ENCODE measurements at places on chromosomes 4 and X.
A peak's percentile ranks its signal among the peaks of the same experiment; 100 is the strongest.

- DNase-seq = no peak
Observed at GRCh38 chr4:78092850-78093249, 35.7 kb downstream of the FRAS1 start.

- no peak for DNase-seq
Observed at GRCh38 chrX:125319646-125320521, at the start of gene TEX13C. Gene TEX13C (plus strand): TSS chrX:125319871. CDS start chrX:125320120, 249 bp downstream.

DNA sequence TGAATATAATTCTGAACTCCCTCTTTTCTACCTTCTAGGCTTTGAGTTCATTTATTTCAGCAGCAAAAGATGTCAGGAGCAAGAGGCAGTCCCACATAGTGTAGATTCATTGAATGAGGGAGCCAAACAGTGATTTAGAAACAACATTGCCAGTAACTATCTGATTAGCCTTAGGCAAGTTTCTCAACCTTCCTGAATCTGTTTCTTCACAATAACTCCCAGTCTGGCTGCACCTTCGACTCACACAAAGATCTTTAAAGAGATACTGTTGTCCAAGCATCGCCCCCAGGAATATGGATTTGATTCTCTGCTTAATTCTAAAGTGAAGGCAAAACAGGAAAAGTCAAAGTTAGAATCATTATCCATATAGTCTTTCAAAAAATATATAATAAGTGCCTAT lies 1026.2 kb downstream of the DMD start:
- no peak for DNase-seq

DNA sequence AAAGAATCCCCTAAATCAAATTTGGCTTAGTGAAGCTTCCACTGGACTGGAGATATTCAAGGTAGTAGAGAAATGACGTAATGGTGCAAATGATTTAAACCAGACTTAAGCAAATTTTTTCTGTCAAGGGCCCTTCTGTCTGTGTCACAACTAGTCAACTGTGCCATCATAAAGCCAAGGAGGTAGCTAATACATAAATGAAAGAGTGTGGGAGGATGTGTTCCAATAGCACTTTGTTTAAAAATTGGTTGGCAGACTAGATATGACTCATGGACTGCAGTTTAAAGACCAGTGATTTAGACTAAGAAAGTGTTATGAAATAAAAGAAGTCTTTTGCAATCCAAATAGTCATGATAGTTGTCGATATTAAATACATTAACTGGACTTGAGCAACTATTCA lies 24.3 kb upstream of the TEX13C start:
- DNase-seq = no peak

GRCh38 chr4:8095956-8096689 lies 62.5 kb downstream of the ABLIM2 start:
- no peak for DNase-seq

DNA sequence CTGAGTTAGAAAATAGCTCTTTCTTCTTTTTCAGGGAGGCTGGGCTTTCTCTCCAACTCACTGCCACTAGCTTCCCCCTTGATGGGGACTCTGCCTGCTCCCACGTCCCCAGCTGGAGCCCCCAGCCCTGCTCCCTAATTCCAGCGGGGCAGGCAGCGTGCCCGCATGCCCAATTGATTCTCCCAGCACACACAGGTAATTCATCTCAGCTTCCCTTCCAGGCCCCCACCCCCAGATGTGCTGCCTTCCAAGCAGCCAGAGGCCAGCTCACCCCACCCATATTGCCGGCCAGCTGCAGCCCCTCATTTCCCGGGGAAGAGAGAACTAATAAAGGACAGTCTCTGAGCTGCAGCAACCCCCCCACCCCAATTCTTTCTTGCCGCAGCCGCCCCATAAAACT lies 69.8 kb downstream of the EFNB1 start:
- no peak for DNase-seq

DNA sequence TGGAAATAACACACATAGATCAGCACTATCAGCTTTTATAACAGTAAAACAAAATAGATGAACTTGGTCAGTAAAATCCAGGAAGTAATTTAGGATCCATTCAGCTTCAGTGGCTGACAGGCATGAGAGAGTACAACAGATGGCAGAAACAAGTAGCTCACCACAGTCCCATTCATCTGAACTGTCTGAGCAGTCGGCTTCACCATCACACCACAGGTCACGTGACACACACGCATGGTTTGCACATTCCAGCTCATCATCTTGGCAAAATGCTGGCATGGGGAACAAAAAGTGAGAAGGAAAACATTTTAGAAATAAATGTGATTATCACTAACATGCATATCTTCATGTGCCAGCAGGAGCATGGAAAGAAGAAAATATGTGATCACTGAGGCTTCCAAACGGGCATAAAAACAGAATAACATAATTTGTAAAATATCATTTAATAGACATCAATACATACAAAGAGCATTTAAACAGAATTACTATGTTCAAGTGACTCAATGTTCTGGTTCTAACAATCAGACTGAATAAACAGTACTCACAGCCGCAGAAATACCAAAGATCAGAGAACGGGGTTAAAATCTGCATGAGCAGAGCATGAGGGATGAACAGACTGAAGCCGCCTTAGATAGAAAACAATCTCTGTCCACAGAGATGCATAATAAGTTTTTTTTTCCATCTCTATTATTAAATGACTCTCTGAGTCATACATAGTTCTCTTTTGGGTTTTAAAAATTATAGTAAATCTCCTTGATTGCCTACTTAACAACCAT lies 158.1 kb downstream of the ATP10D start:
- DNase-seq = peak; percentile 59

DNA sequence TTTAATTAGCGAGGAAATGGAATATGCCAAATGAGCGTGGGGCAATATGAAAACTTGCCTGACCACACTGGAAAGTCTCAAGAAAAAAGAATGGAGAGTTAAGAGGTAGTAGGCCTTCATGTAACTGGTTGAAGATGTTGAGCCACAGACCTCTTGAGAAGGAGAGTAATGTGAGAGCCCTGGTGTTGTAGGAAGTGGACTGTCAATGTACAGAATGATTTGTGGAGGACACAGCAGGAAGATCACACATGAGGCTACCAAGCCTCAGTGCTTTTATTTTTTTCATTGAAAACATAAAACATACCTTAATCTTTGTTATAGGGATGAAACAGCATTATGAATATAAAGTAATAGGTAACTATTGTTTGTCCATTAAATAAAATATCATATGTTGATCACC lies 331.6 kb downstream of the UNC5C start:
- no peak for DNase-seq

- DNase-seq = no peak
Observed at GRCh38 chr4:53510321-53510720, 81.0 kb downstream of the LNX1 start.

DNA sequence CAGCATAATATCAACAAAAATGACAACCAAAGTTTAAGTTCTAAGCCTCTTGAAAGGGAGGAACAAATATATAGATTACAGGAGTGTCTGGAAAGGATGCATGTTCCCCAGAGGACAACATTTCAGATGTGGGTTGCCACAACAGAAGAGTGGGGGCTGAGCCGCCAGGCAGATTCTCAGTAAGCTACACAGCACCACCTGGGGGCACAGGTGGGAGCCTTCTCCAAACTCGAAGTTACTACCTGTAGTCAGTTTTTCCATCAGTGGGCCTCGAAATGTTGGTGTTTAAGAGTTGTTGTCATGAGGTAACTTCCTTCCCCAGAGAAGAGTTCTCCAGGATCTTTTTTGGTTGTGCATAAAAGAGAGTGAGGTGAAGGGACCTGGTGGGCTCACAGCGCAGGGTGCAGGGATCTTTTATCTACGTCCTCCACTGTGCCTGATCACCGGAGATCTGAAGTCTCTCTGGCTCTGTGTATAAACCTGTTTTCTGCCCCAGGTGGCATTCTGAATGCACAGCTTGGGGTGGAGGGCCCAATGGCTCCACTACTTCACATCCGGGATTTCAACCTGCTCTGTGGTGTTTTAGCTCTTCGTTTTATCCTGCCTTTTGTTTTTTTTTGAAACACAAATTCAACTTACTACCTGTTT lies 58.4 kb upstream of the STS start:
- DNase-seq = no peak

- DNase-seq = peak; percentile 59
Observed at GRCh38 chr4:180913750-180914149, 1329.5 kb upstream of the TENM3 start.

- DNase-seq = no peak
Observed at GRCh38 chrX:8684201-8684965, 47.6 kb downstream of the ANOS1 start.
